ENCODE measurements at places on chromosomes 3 and 15. TPM values are rescaled to one million over a fixed set of nuclear protein-coding genes. Genes with fewer than 3 reads are reported as not detected.

PTH1R gene
- 3.7 TPM for total RNA-seq

GRCh38 chr3:114804099-114804498, 343.0 kb downstream of the ZBTB20 start:
- H3K4me3 ChIP-seq, result no peak overlapping the region
- no peaks in the 10 kb centered on the region for H3K36me3 ChIP-seq
- no peak for DNase-seq
- no peaks in the 10 kb centered on the region for H3K27me3 ChIP-seq

GRCh38 chr3:73423116-73423515, 201.6 kb downstream of the PDZRN3 start:
- no peak overlapping the region for H3K4me3 ChIP-seq
- H3K36me3 ChIP-seq, result peaks cover 8% of the 10 kb centered on the region
- no peak overlapping the region for H3K27ac ChIP-seq
- no peak for DNase-seq

PARP3 gene
- total RNA-seq, result 4.5 TPM

ATP13A5 gene
- 0.43 TPM for total RNA-seq

UBP1 gene
- 82.2 TPM for total RNA-seq

- H3K4me1 ChIP-seq, result no peaks in the 10 kb centered on the region
- no peaks in the 10 kb centered on the region for H3K27me3 ChIP-seq
- H3K27ac ChIP-seq, result no peak overlapping the region
- H3K4me3 ChIP-seq, result no peak overlapping the region
- DNase-seq, result no peak
Measured at GRCh38 chr3:48723725-48724124, 6.7 kb upstream of the IP6K2 start.

TICRR gene
- total RNA-seq, result 22.0 TPM
